ENCODE measurements at places on chromosomes 7 and 10. TPM values are rescaled to one million over a fixed set of nuclear protein-coding genes. Genes with fewer than 3 reads are reported as not detected.
A peak's percentile ranks its signal among the peaks of the same experiment; 100 is the strongest.

The GAD2 gene
- total RNA-seq = not detected

The OR2A5 gene
- total RNA-seq = not detected

The TAC1 gene
- not detected for total RNA-seq

The GHITM gene
- total RNA-seq = 468 TPM

The HMX2 gene
- total RNA-seq = not detected

The TMEM176B gene
- total RNA-seq = 34.0 TPM

The JAKMIP3 gene
- total RNA-seq = 1.7 TPM

The TRIM73 gene
- total RNA-seq = 1.4 TPM

The ZNF775 gene
- total RNA-seq = 3.1 TPM

The TFEC gene
- 1.7 TPM for total RNA-seq

The HPSE2 gene
- not detected for total RNA-seq

The RASA4B gene
- 5.7 TPM for total RNA-seq

The SFXN2 gene
- 1.6 TPM for total RNA-seq

The C7orf33 gene
- not detected for total RNA-seq

The HELLS gene
- 0.91 TPM for total RNA-seq

The NAMPT gene
- total RNA-seq = 123 TPM

The AOC1 gene
- 0.36 TPM for total RNA-seq

- no peak for DNase-seq
Measured at GRCh38 chr7:131021460-131021859, 287.5 kb upstream of the KLF14 start.

DNA sequence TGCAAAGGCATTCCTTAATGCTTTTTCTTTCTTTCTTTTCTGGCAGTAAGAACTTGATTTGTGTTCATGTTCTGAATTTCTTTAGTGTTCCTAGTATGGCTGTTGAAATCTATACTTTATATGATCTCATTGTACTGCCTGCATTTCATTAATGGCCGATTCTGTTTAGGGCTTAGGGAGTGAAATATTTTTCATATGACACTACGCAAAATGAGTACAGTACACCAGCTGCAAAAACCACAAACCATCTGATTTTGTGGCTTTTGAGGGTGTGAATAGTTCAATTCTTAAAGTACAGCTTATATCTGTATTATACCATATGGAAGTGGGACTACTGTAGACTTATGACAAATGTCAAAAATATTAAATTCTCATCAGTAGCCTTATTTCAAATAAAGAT is 69.1 kb upstream of the FOXP2 start:
- no peak for DNase-seq

- no peak for DNase-seq
Measured at GRCh38 chr10:129533281-129533680, 66.2 kb downstream of the MGMT start.

DNA sequence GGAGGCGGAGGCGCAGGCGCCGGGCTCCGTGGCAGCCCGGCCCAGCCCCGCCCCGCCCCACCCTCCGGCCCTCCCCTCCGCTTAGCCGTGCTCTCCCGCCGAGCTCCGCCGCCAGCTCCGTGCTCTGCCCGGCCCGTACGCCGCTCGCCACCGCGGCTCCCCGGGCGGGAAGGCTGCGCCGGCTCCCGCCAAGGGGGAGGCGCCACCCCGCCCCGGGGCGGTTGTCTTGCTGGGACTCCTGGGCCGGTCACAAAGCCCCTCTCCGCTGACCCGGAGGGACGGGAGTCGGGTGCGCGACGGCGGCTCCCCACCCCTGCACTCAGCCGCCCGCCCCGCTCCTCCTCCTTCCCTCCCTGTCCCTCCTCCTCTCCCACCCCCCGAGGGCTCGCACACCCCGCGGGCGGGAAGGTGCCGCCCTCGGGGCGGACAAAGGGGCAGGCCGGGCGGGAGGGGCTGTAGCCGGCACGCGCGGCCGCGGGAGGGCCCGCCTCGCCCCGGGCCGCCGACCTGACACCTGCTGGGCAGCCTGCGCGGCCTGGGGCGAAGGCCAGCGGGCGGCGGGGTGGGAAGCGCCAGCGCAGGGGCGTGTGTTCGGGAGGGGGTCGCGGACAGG is 11.5 kb upstream of the SP8 start:
- DNase-seq = no peak

GRCh38 chr7:152054367-152055230 is 29.1 kb downstream of the GALNT11 start:
- DNase-seq = peak; percentile 31

GRCh38 chr7:100604028-100604975 is 2.1 kb downstream of the PCOLCE start:
- peak; percentile 85 for DNase-seq

- DNase-seq = peak; percentile 58
Measured at GRCh38 chr10:60964257-60965235, 20.6 kb upstream of the RHOBTB1 start.

DNA sequence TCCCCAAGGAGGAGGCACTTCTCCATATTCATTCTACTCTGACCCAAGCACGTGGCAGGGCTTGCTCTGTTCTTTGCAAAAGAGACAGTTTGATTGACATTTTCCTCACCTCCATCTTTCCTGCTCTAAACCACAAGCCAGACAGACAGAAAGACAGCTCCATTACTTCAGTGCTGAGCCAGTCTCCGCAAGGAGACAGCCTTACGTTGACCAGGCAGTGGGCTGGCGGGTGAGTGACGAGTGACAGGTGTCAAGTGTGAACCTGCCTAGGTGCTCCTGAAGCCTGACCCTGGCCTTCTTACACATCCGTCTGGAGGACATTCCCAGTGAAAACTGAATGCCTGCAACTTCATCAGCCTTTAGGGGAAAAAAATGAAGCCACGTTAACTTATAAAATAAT is 314.6 kb downstream of the TNS3 start:
- DNase-seq = no peak

- peak; percentile 72 for DNase-seq
Measured at GRCh38 chr10:133258818-133259601, 17.7 kb downstream of the ADAM8 start.

DNA sequence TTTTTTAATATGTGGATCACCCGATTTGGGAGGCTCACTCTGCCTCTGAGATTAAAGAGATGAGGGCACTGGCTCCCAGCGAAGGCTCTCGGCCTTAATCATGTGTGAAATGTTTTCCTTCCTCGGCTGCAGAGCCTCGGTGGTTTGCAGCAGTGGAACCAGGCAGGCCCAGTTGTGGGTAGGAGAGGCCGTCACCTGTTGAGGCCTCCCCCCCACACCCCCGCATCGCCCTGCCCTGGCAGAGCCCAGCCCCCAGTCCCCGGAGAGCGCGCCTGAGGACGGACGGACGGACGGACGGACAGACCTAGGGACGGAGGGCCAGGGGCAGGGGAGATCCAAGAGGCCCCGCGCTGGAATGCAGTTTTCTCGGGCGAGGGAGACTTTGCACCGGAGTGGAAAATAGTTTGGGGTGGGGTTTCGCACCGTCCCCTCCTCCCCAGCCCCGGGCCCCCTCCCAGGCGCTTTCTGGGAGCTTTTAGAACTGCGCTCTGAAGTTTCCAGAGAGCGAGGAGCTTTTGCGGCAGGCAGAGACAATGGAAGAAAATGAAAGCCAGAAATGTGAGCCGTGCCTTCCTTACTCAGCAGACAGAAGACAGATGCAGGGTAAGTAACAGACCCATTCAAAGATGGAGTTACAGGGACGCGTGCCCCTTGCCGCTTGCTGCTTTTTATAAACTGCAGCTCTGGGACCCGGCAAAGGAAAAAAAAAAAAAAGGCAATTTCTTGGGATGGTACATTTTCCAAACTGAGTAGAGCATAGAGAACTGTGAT is at the start of gene KIAA1217:
Gene KIAA1217 (plus strand): TSS at position 478 of the 771 bp plus-strand sequence. CDS start 56 bp downstream, at position 534.
- DNase-seq = peak; percentile 65

DNA sequence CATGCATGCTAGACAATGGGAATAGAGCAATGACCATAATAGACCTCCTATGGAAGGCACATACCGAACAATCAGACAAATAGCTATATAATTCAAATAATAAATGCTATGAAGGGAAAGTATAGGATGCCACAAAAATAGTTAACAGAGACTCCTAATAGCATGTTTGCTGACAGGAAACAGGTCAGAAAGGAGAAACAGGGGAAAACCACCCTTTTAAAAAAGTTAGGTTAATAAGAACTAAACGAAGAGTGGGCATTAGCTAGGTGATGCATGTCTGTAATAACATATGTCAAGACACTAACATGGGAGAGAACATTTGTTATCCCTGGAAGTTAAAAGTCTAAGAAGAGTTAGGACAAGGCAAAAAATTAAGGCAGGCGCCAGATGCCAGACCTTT is 58.9 kb downstream of the ABI1 start:
- no peak for DNase-seq

DNA sequence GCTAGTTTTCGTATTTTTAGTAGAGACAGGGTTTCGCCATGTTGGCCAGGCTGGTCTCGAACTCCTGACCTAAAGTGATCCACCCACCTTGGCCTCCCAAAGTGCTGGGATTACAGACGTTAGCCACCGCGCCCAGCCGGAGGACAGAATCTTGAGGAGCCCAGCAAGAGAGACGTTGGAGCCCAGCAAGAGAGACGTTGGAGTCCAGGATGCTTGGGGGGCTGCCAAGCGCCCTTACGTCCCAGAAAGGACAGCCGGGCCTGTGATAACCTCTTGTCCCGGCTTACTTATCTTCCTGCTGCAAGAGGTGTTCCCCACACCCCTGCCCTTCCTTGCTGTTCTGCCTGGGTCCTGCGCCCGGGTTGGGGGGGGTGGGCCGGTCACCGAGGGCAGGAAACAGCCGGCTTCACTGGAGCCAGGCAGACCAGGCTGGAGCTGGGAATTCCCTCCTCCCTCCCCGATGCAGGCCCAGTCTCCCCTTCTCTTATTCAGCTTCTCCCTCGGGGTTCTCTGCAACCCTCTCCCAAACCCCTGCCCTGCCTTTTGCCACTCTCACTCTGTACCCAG is 1.9 kb upstream of the EPHB4 start:
- peak; percentile 63 for DNase-seq

GRCh38 chr10:128875956-128876736 is 590.9 kb upstream of the MGMT start:
- no peak for DNase-seq

DNA sequence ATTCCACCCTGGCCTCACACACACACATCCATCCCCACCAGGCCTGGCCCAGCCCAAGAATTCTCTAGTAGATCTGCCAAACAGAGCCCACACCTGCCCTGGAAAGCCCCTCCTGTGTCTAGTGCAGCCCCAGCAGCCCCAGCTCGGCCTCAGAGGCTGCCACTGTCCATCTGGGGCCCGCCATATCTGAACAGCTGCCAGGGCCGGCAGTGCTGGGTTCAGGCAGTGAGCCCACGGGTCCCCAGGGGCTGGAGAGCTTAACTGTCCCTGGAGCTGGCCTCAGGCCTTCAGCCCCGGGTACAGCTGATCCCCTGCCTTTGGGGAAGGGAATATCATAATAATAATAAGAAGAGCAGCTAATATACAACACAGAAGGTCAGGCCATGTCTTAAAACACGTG is 574 bp downstream of the MYL10 start:
- DNase-seq = no peak

DNA sequence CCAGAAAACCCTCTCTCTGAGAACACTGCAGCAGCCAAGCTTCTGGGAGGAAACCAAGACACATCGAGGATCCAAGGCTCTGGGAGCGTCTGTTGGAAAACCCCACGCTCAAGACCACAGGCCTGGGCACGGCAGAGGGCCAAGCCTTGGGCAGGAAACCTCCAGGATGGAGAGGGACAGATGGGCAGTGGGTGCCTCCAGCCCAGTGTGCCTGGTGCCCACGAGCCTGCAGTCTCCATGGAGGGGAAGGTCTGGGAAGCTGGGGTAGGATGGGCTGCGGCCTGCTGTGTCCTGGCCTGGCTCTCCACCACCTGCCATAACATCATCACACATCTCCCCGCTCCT is 96.1 kb downstream of the FAM53B start:
- no peak for DNase-seq

- DNase-seq = no peak
Measured at GRCh38 chr7:12687718-12688171, 312 bp downstream of the ARL4A start.

- DNase-seq = no peak
Measured at GRCh38 chr7:44971902-44972441, 6.8 kb downstream of the MYO1G start.

GRCh38 chr7:92788559-92789183 is 47.7 kb downstream of the CDK6 start:
- DNase-seq = no peak

- no peak for DNase-seq
Measured at GRCh38 chr7:15463801-15464666, 97.8 kb downstream of the AGMO start.

DNA sequence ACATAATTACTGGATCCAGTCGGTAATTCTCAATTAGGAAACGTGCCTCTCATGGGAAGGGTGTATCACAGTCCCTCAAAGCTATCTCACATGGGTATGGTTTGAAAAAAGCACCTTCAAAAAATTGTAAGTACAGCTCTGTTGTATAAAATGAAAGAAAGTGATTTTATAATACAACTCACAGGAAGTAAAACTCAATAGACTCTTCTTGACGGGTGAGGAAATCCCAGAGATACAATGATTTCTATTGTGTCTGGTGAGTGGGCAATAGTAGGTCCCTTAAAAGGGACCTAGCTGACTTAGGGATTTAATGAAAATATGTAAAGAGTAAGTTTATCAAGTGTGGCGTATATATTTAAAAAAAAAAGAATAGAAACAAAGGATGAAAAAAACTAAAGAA is 27.0 kb downstream of the TASOR2 start:
- DNase-seq = no peak

DNA sequence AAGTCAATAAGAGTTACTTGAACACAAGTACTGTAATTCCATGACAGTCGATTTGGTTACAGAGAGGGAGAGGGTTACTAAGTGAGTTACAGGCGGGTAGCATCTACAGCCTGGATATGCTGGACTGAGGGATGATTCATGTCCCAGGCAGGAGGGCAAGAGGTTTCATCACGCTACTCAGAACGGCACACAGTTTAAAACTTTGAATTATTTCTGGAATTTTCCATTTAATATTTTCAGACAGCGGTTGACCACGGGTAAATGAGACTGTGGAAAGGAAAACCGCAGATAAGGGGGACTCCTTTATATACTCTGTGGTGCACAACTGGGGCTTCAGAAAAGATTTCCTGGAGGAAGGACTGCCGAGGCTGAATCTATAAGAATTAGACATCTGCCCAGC is 25.7 kb upstream of the LRRC4 start:
- no peak for DNase-seq

DNA sequence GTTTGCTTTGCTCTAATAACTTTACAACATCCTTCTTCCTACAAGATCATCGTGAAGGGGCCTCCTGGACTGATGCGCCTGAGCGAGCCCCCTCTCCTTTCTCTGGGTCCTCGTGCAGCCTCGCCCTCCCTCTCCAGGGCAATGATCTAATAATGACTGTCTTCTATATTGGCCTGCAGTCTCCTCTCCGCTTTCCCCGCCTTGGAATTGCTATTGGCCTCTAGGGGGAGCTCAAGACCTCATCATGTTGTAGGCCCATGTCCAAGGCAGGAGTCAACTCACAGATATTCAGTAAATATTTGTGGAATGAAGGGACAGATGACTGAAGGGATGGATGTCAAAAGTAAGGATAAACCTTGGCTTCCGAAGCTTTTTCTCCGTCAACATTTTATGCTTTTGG is 1180.3 kb downstream of the TYW1 start:
- DNase-seq = peak; percentile 15

- peak; percentile 52 for DNase-seq
Measured at GRCh38 chr7:44633254-44634186, 27.1 kb downstream of the OGDH start.
